ENCODE measurements at places on chromosomes 6 and 20. TPM values are rescaled to one million over a fixed set of nuclear protein-coding genes. Genes with fewer than 3 reads are reported as not detected.

- no peak overlapping the region for H3K4me3 ChIP-seq
- H3K4me1 ChIP-seq: no peaks in the 10 kb centered on the region
- no peak overlapping the region for H3K27ac ChIP-seq
Observed at GRCh38 chr6:8506126-8506525, 70.8 kb upstream of the SLC35B3 start.

DNA sequence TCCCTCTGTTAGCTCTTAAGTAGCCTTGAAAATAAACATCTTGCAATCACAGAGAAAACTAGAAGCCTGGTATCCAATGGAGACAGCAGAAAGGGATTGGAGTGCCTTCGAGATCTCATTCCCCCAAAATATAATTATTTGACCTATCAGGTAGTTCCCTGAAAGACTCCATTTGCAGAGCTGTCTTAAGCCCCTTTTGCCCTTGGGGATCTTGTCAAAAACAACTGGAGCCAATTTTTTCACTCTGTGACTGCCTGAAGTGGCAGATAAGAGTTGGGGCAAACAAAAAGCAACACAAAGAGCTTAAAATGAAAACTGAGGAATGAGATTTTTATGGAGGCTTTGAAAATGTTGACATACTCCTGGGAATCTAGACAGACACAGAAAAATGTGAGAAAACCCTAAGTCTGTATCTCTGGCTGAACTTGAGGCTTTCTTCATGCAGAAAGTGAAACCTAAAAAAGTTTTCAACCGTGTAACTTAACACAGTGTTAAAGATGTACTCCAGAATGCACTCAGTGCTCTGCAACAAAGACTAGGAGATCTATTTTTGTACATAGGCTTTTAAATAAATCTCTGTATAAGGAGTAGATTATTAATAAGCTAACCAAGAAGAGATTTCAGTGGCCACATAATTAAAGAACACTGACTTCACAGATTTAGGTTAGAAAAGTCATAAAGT lies 971.1 kb upstream of the MAN1A1 start:
- H3K27me3 ChIP-seq: no peaks in the 10 kb centered on the region
- no peak overlapping the region for H3K27ac ChIP-seq
- no peaks in the 10 kb centered on the region for H3K4me1 ChIP-seq
- H3K36me3 ChIP-seq: no peaks in the 10 kb centered on the region
- no peak for DNase-seq

DNA sequence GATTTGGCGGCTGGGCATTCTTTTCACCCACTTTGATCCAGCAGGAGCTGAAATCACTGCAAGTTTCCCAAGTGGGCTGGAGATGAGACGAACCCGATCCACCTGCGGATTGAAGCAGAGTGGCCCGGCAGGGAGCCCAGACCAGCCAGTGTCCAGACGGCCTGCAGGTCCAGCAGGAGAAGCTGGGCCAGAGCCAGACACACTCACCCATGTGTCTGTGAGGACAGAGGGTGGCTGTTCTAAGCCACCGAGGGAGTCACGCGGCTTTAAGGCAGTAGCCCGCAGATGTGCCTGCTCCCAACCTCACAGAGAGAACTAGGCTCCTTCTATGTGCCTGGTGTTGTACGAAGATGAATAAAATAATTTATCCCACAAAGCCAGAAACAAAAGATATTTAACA lies 200.7 kb downstream of the WDR27 start:
- H3K27me3 ChIP-seq: no peaks in the 10 kb centered on the region
- H3K27ac ChIP-seq: no peak overlapping the region
- no peak for DNase-seq
- no peak overlapping the region for H3K4me3 ChIP-seq
- H3K36me3 ChIP-seq: no peaks in the 10 kb centered on the region

GRCh38 chr6:1522779-1523178 lies 86.9 kb upstream of the FOXC1 start:
- H3K4me1 ChIP-seq: peaks cover 8% of the 10 kb centered on the region
- no peaks in the 10 kb centered on the region for H3K27me3 ChIP-seq
- H3K36me3 ChIP-seq: no peaks in the 10 kb centered on the region

DNA sequence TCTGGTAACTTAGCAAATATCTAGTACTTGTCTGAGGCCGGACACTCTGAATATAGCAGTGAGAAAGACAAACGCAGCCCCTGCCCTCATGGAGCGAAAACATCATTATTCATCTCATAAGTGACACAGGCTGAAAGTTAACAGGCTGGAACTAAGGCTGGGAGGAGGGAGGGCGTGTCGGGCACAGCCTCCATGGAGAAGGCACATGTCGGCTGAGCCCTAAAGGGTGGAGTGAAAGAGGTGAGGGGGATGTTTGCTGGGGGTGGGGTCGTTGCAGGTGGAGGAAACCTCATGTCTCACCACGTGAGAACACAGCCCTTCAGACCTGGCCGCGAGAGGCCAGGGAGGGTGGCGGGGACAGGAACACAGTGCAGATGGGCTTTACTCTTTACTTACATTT lies 108.8 kb upstream of the FOXC1 start:
- H3K36me3 ChIP-seq: no peaks in the 10 kb centered on the region
- no peak for DNase-seq
- H3K27me3 ChIP-seq: no peaks in the 10 kb centered on the region
- H3K4me3 ChIP-seq: no peak overlapping the region
- no peak overlapping the region for H3K27ac ChIP-seq
- H3K4me1 ChIP-seq: no peaks in the 10 kb centered on the region

DNA sequence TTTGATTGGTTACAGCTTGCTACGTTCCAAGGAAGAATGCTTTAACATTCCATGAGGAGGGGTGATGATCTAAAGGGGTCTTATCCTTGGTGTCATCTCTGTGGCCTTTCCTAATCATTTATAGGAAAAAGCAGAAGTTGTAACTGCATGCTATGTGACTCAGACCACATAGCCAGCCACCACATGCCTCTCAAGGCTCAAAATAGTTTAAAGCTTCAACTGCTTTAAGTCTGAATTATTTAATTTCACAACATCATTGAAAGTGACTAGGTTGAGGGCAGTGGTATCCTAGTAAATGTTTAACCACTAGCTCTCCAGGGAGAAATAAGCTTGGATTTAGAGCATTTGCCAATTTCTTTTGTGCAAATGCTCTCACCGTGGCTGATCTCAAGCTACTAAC lies 29.7 kb downstream of the MC3R start:
- DNase-seq: no peak
- no peak overlapping the region for H3K27ac ChIP-seq
- H3K4me1 ChIP-seq: no peaks in the 10 kb centered on the region
- no peaks in the 10 kb centered on the region for H3K36me3 ChIP-seq
- no peak overlapping the region for H3K4me3 ChIP-seq

DNA sequence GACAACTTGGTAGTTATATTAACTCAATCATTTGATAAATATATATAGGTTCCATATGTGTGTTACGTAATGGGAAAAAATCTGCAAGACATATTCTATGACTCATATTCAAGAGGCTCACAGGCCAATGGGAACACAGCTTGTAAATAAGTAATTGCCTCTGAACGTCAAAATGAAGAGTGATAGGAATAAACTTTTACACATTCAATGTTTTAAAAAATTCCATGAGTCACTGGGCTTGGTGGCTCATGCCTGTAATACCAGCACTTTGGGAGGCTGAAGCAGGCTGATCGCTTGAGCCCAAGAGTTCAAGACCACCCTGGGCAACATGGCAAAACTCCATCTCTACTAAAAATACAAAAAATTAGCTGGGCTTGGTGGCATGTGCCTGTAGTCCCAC lies 209.4 kb upstream of the MCHR2 start:
- no peak overlapping the region for H3K4me3 ChIP-seq
- peak overlapping the region; percentile 61 for H3K27ac ChIP-seq
- peak; percentile 53 for DNase-seq

GRCh38 chr20:51560550-51561307 lies 18.2 kb upstream of the NFATC2 start:
- peaks cover 30% of the 10 kb centered on the region for H3K27me3 ChIP-seq
- no peaks in the 10 kb centered on the region for H3K36me3 ChIP-seq
- DNase-seq: no peak

- no peaks in the 10 kb centered on the region for H3K36me3 ChIP-seq
- H3K27me3 ChIP-seq: no peaks in the 10 kb centered on the region
- peaks cover 10% of the 10 kb centered on the region for H3K4me1 ChIP-seq
Observed at GRCh38 chr6:34746104-34746846, 11.0 kb upstream of the SNRPC start.

DNA sequence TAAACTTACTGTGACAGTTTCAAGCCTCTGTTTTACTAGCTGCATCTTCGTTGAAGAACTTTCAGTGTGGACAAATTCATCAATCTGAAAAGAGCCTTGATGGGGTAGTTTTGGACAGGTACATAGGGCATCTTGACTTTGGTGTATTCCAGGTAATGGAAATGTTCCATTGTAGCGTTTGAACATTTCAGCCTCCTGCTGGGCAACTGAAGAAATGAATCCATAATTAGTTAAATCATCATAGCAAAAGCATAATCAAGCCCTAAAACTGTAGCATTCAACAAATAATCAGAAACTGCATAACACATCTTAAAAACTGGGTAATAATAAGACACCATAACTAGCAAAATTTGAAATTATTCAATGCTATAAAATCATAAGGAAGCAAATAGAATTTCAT lies 86.2 kb downstream of the AHI1 start:
- H3K36me3 ChIP-seq: peaks cover 7% of the 10 kb centered on the region
- H3K27ac ChIP-seq: no peak overlapping the region
- H3K27me3 ChIP-seq: no peaks in the 10 kb centered on the region
- no peak overlapping the region for H3K4me3 ChIP-seq

- peaks cover 4% of the 10 kb centered on the region for H3K4me1 ChIP-seq
- H3K4me3 ChIP-seq: no peak overlapping the region
- H3K27ac ChIP-seq: no peak overlapping the region
Observed at GRCh38 chr6:34152806-34153520, 7.1 kb upstream of the GRM4 start.

- no peak overlapping the region for H3K4me3 ChIP-seq
- no peak for DNase-seq
- H3K36me3 ChIP-seq: no peaks in the 10 kb centered on the region
- H3K27me3 ChIP-seq: no peaks in the 10 kb centered on the region
- no peak overlapping the region for H3K27ac ChIP-seq
Observed at GRCh38 chr6:3797231-3798054, 45.9 kb upstream of the PXDC1 start.

- no peak overlapping the region for H3K4me3 ChIP-seq
- no peaks in the 10 kb centered on the region for H3K4me1 ChIP-seq
Observed at GRCh38 chr20:31500527-31500926, 13.7 kb upstream of the HM13 start.

Gene SMLR1
- not detected for total RNA-seq

Gene STX11
- total RNA-seq: 0.69 TPM

Gene POU3F2
- total RNA-seq: not detected

Gene ZKSCAN4
- total RNA-seq: 4.8 TPM

Gene CLDN20
- not detected for total RNA-seq

Gene SERPINB1
- 73.2 TPM for total RNA-seq

Gene PCSK2
- total RNA-seq: not detected

Gene RIPOR2
- total RNA-seq: 0.44 TPM

Gene PRR18
- total RNA-seq: not detected
